ENCODE measurements at places on chromosomes 7 and 10. TPM values are rescaled to one million over a fixed set of nuclear protein-coding genes. Genes with fewer than 3 reads are reported as not detected.

DNA sequence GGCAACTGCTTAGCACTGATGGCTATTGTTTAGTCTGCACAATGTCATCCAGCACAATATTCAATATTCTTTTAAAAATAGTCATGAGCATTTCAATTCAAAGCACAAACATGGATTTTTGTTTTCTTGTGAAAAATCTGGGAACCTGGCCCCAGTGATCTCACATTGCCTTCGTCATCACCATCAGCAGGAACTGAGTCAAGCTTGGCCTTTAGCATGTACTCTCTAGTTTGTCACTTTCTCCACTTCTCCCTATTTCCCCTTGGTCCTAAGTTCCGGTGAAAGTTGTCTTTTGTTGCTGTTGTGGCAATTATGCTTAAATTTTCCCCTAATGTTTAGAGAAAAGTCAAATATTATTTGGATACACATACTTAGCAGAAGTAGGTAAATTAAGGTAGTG is 252.9 kb upstream of the SORCS1 start:
- DNase-seq, result no peak
- H3K36me3 ChIP-seq, result no peaks in the 10 kb centered on the region
- no peaks in the 10 kb centered on the region for H3K4me1 ChIP-seq

DNA sequence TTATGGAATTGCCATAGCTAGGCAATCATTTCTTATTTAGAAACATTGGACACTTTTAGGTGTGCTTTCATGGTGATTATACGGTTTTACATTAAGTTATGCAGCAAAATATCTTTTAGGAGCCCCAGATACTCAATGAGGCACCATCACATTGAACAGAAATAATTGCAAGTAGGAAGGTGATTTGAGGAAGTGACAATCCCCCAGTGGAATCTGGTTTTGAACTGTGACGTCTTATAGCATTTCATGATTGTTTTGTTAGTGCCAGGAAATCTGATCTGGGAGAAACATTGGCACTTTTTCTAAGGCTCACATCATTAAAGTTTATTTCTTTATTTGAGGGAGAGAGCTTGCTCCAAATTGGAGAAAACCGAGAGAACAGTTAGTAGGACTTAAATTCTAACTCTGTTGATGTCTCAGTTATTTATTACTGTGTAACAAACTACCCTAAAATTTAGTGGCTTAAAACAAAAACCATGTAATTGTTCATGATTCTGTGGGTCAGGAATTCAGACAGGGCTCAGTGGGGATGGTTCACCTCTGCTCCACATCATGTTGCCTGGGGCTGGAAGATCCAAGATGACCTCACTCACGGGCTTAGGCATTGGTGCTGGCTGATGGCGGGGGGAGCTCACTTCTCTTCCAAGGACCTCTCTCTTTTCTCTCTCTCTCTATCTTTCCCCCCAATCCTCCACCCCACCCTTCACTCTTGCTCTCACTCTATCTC is 78.2 kb upstream of the STEAP1B start:
- no peak overlapping the region for H3K27ac ChIP-seq
- no peaks in the 10 kb centered on the region for H3K27me3 ChIP-seq
- peaks cover 7% of the 10 kb centered on the region for H3K4me1 ChIP-seq
- H3K36me3 ChIP-seq, result no peaks in the 10 kb centered on the region
- no peak for DNase-seq

DNA sequence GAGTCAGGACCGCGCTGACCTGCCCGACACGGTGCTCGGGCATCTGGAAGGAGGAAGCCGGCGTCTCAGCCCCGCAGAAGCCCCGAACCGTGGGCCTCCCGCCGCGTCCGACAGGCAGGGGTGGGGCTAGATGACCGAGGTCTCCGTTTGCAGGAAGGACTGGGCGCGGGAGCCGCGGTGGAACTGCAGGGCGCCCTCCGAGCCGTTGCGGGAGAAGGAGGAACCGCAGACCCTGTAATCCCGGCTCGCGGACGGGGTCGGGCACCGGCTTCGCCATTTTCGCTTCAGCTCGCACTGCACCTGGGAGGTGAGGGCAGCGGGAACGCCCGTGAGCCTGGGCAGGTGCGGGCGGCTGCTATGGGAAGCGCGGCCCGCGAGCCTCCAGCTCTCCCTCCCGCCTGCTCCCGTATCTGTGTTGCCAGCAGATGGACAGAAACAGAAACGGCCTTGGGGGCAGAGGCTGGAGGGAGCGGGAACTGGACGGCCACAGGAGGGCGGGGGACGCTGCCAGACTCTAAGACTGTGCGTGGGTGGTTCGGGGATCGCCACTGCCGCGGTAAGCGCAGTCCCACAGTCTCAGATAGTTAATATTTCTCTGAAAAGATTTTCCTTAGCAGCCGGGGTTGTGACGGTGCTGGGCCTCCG is 114.1 kb downstream of the VIPR2 start:
- peaks cover 2% of the 10 kb centered on the region for H3K36me3 ChIP-seq
- H3K4me3 ChIP-seq, result peak overlapping the region; percentile 70
- H3K27me3 ChIP-seq, result no peaks in the 10 kb centered on the region
- H3K4me1 ChIP-seq, result no peaks in the 10 kb centered on the region
- no peak overlapping the region for H3K27ac ChIP-seq
- peak; percentile 87 for DNase-seq

GRCh38 chr10:97234400-97234799 is 48.6 kb upstream of the SLIT1 start:
- no peak for DNase-seq
- H3K27me3 ChIP-seq, result no peaks in the 10 kb centered on the region
- peaks cover 2% of the 10 kb centered on the region for H3K36me3 ChIP-seq
- no peaks in the 10 kb centered on the region for H3K4me1 ChIP-seq

GRCh38 chr7:20302891-20303290 is 27.8 kb upstream of the ITGB8 start:
- no peak overlapping the region for H3K4me3 ChIP-seq
- no peaks in the 10 kb centered on the region for H3K27me3 ChIP-seq
- no peak for DNase-seq
- H3K27ac ChIP-seq, result no peak overlapping the region
- H3K4me1 ChIP-seq, result no peaks in the 10 kb centered on the region

DNA sequence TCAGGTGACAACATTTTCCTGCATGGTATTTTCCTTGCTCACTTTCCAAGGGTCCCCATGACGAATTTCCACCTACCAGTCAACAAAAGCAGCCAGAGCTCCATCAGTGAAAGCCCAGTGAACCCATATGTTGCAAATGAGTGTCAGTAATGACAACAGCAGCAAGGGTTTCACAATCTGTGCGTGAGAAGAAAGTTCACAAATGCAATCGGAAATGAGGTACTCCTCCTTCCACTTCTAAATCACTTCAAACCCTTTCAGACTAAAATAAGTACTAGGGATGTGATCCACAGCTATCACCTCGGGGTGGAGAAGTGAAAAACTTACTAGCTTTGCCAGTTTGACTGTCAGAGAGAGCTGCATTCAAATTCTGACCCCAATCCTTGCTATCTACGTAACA is 55.6 kb upstream of the BET1 start:
- H3K36me3 ChIP-seq, result no peaks in the 10 kb centered on the region
- H3K27me3 ChIP-seq, result no peaks in the 10 kb centered on the region
- no peak overlapping the region for H3K27ac ChIP-seq

- no peak overlapping the region for H3K27ac ChIP-seq
- no peaks in the 10 kb centered on the region for H3K36me3 ChIP-seq
- peak; percentile 13 for DNase-seq
- no peaks in the 10 kb centered on the region for H3K4me1 ChIP-seq
- H3K27me3 ChIP-seq, result no peaks in the 10 kb centered on the region
These were observed 115.3 kb downstream of the NKX6-2 start for GRCh38 chr10:132670546-132671227.

GRCh38 chr10:117334926-117335325 is 40.3 kb downstream of the PDZD8 start:
- no peak overlapping the region for H3K27ac ChIP-seq
- DNase-seq, result no peak
- no peaks in the 10 kb centered on the region for H3K4me1 ChIP-seq
- peaks cover 13% of the 10 kb centered on the region for H3K36me3 ChIP-seq

- H3K4me1 ChIP-seq, result no peaks in the 10 kb centered on the region
- no peak overlapping the region for H3K4me3 ChIP-seq
- H3K36me3 ChIP-seq, result no peaks in the 10 kb centered on the region
These were observed 223.5 kb downstream of the PLXNA4 start for GRCh38 chr7:132352800-132353199.

GRCh38 chr10:89637113-89637512 is 7.9 kb downstream of the PANK1 start:
- H3K27ac ChIP-seq, result no peak overlapping the region
- H3K27me3 ChIP-seq, result no peaks in the 10 kb centered on the region
- no peaks in the 10 kb centered on the region for H3K4me1 ChIP-seq
- DNase-seq, result no peak

GRCh38 chr7:7489546-7489945 is 46.1 kb downstream of the COL28A1 start:
- no peak overlapping the region for H3K27ac ChIP-seq
- DNase-seq, result no peak
- no peak overlapping the region for H3K4me3 ChIP-seq
- no peaks in the 10 kb centered on the region for H3K27me3 ChIP-seq

- H3K4me1 ChIP-seq, result no peaks in the 10 kb centered on the region
- no peak for DNase-seq
- H3K27ac ChIP-seq, result no peak overlapping the region
- no peaks in the 10 kb centered on the region for H3K36me3 ChIP-seq
These were observed 154.2 kb downstream of the PKD1L1 start for GRCh38 chr7:47794016-47794415.

- DNase-seq, result peak; percentile 78
- H3K36me3 ChIP-seq, result peaks cover 2% of the 10 kb centered on the region
- H3K27me3 ChIP-seq, result no peaks in the 10 kb centered on the region
- no peak overlapping the region for H3K27ac ChIP-seq
These were observed 13.2 kb downstream of the ALKBH4 start for GRCh38 chr7:102451371-102452054.

GRCh38 chr7:70457883-70458680 is 673.9 kb upstream of the GALNT17 start:
- no peaks in the 10 kb centered on the region for H3K4me1 ChIP-seq
- H3K27ac ChIP-seq, result no peak overlapping the region
- no peaks in the 10 kb centered on the region for H3K36me3 ChIP-seq
- no peaks in the 10 kb centered on the region for H3K27me3 ChIP-seq
- H3K4me3 ChIP-seq, result no peak overlapping the region
- no peak for DNase-seq

- H3K4me3 ChIP-seq, result no peak overlapping the region
- no peaks in the 10 kb centered on the region for H3K4me1 ChIP-seq
- peak; percentile 28 for DNase-seq
- no peaks in the 10 kb centered on the region for H3K27me3 ChIP-seq
These were observed 823.8 kb upstream of the CELF2 start for GRCh38 chr10:10193848-10194247.

DNA sequence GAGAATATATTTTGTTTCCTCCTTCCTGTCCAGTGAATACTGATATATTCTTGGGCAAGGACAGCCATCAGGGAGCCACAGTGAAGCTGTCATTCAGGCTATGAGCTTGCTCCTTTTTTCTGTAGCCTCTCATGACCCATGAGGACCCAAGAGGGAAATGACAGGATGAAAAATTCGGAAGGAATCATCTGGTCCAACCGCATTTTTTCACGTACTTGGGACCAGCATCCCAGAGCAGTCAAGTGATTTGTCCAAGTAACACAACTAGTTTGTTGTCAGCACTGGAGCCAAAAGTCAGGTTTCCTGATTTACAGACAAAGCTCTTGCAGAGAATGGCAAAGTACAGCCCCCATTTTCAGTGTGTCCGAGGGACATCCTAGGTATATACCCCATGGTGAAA is 47.2 kb upstream of the AGBL3 start:
- no peak for DNase-seq
- peaks cover 9% of the 10 kb centered on the region for H3K36me3 ChIP-seq
- H3K4me3 ChIP-seq, result no peak overlapping the region
- no peaks in the 10 kb centered on the region for H3K4me1 ChIP-seq

DNA sequence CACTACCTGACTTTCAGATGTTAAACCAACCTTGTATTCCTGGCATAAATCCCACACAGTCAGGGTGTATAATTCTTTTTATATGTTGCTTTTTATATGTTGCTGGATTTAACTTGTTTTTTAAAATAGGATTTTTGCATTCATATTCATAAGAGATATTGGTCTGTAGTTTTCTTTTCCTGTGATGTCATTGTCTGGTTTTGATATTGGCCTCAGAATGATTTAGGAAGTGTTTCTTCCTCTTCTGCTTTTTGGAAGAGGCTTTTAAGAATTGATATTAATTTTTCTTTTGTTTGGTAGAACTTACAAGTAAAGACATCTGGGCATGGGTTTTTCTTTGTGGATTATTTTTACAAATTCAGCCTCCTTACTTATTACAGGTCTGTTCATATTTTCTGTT is 93.1 kb downstream of the CARD11 start:
- H3K4me3 ChIP-seq, result no peak overlapping the region
- H3K27ac ChIP-seq, result no peak overlapping the region
- H3K4me1 ChIP-seq, result no peaks in the 10 kb centered on the region
- peaks cover 36% of the 10 kb centered on the region for H3K36me3 ChIP-seq
- no peaks in the 10 kb centered on the region for H3K27me3 ChIP-seq

DNA sequence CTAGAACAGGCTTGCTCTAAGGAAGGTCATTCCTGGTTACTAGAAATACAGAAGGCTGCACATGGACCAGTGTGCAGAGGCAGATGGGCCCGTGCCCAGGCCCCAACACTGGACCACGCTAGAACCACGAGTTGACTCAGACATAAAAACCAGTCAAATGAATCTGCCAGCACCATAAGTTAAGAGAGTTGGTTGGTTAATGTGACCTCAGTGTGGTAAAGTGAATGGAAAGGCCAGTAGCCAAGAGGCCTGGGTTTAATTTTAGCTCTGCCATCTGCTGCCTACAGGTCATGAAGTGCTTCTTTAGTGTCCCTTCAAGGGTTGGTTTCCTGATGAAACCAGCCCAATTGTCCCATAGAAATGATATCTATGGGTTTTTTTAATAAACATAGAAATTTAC is 329.6 kb upstream of the NRP1 start:
- H3K36me3 ChIP-seq, result no peaks in the 10 kb centered on the region
- H3K27ac ChIP-seq, result no peak overlapping the region
- no peaks in the 10 kb centered on the region for H3K27me3 ChIP-seq
- H3K4me3 ChIP-seq, result no peak overlapping the region

GRCh38 chr7:7223250-7223649 is 40.9 kb downstream of the C1GALT1 start:
- DNase-seq, result no peak
- H3K4me3 ChIP-seq, result no peak overlapping the region
- no peaks in the 10 kb centered on the region for H3K4me1 ChIP-seq
- no peaks in the 10 kb centered on the region for H3K27me3 ChIP-seq
- no peak overlapping the region for H3K27ac ChIP-seq

The CCM2 gene
- total RNA-seq, result 30.4 TPM

The TRPV5 gene
- not detected for total RNA-seq

The ADRA2A gene
- 1.4 TPM for total RNA-seq

The MCM10 gene
- 67.4 TPM for total RNA-seq

The MKX gene
- total RNA-seq, result 0.31 TPM

The AKR1C4 gene
- not detected for total RNA-seq

The SYCE1 gene
- total RNA-seq, result not detected
